ENCODE measurements at places on chromosomes 7 and 10. TPM values are rescaled to one million over a fixed set of nuclear protein-coding genes. Genes with fewer than 3 reads are reported as not detected.

Gene TSPAN12
- 1.3 TPM for total RNA-seq

Gene LRRC17
- 0.26 TPM for total RNA-seq

Gene PRKCQ
- total RNA-seq: 0.88 TPM

Gene PIP
- not detected for total RNA-seq

Gene PGAM2
- total RNA-seq: 1.6 TPM

DNA sequence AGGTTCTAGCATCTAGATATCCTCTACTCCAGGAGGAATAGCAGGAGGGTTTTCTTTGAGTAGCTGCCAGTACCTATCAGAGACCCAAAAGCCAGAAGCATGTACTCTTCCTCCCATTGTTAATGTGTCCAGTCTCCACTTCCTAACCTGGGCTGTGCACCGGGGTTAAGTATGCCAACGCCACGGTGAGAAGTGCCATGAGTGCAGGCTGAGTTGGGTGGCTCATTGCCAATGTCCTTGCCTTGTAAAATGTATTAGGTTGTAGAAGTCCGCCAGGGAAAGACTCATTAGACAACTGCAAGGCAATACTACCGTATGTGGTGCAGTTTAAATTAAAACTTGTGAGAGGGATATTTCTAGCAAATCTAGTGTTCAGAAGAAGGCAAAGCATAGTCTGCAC lies 55.0 kb upstream of the PRR15 start:
- no peaks in the 10 kb centered on the region for H3K36me3 ChIP-seq
- H3K27me3 ChIP-seq: no peaks in the 10 kb centered on the region
- DNase-seq: no peak
- H3K4me1 ChIP-seq: no peaks in the 10 kb centered on the region

GRCh38 chr10:65423043-65423442 lies 1502.8 kb upstream of the LRRTM3 start:
- no peaks in the 10 kb centered on the region for H3K36me3 ChIP-seq
- H3K27me3 ChIP-seq: no peaks in the 10 kb centered on the region
- H3K4me3 ChIP-seq: no peak overlapping the region
- H3K27ac ChIP-seq: no peak overlapping the region
- no peaks in the 10 kb centered on the region for H3K4me1 ChIP-seq
- no peak for DNase-seq

- H3K27me3 ChIP-seq: no peaks in the 10 kb centered on the region
- no peak overlapping the region for H3K4me3 ChIP-seq
- no peaks in the 10 kb centered on the region for H3K36me3 ChIP-seq
- no peak overlapping the region for H3K27ac ChIP-seq
- no peaks in the 10 kb centered on the region for H3K4me1 ChIP-seq
- DNase-seq: no peak
These were observed 53.3 kb downstream of the WIPF3 start for GRCh38 chr7:29859524-29860185.

DNA sequence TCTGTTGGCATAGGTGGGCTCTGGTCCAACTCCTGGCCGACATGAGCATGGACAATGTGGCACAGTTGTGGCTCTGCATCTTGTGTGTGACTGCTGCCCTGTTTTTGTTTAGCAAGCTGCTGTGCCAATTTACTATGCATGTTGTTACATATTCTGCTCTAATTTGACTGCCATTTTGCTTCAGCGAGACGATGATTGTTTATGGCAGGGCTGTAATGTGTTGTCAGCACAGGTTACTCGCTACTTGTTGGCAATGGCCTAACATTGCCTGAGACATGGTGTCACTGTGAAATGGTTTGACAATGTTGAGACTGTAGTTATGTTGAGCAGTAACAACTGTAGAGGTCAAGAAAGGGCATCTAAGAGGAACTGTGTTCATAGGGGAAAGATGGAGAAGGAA lies 659.6 kb downstream of the AUTS2 start:
- H3K4me1 ChIP-seq: peaks cover 9% of the 10 kb centered on the region
- DNase-seq: no peak
- H3K4me3 ChIP-seq: no peak overlapping the region

DNA sequence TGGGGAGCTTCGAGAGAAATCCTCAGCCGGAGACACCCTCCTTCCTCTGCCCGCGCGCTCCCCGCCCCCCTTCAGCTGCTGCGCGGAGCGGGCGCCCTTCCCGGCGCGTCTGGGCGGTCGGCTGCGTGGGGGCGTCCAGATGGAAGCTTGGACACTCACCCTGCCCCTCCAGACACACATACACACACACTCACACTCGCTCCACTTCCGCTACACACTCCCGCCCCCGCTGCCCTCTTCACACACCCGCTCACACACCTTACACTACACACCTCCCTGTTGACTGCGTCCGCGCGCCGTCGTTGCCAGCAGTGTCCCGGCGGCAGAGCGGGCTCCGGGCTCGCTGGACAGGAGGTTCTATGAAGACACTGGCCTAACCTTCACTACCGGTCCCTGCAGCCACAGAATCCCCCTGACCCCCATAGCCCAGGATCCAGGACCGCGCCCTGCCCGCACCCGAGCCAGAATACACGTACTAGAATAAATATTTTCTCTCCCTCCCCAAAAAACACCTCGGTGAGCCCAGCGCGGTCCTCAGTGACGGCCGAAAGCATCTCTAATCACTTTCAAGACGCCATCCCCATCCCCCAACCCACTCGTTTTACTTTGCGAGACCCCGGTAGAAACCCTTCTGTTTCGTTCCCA lies 1.1 kb upstream of the EGR2 start:
- peaks cover 4% of the 10 kb centered on the region for H3K27me3 ChIP-seq
- peaks cover 31% of the 10 kb centered on the region for H3K4me1 ChIP-seq
- H3K4me3 ChIP-seq: peak overlapping the region; percentile 71
- peak overlapping the region; percentile 81 for H3K27ac ChIP-seq
- DNase-seq: peak; percentile 6

GRCh38 chr10:88835910-88836221 lies 15.8 kb downstream of the ANKRD22 start:
- DNase-seq: no peak
- peaks cover under 1% of the 10 kb centered on the region for H3K36me3 ChIP-seq
- H3K27me3 ChIP-seq: no peaks in the 10 kb centered on the region
- no peak overlapping the region for H3K4me3 ChIP-seq
- H3K4me1 ChIP-seq: peaks cover 60% of the 10 kb centered on the region
- H3K27ac ChIP-seq: no peak overlapping the region

GRCh38 chr7:28768577-28769147 lies 189.5 kb downstream of the TRIL start:
- H3K27ac ChIP-seq: no peak overlapping the region
- no peak overlapping the region for H3K4me3 ChIP-seq
- H3K4me1 ChIP-seq: peaks cover 6% of the 10 kb centered on the region
- no peak for DNase-seq

DNA sequence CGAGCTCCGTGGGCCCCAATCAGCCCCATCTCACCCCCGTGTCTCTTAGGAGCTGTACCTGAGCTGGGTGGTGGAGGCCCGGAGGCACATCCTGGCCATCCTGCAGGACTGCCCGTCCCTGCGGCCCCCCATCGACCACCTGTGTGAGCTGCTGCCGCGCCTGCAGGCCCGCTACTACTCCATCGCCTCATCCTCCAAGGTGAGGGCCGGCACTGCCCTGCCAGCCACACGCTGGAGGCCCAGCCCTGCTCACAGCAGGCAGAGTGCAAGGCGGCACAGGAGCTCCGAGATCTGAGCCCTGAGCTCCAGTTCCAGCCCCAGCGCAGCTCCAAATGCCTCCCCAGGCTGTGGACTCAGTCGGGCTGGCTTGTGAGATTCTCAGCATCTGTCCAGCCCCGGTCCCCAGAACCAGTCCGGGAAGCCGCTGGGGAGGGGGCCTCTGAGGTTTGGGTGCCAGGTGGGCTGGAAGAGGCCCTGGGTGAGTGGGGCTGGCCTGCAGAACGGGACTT lies 9.3 kb downstream of the TMEM120A start:
- H3K27ac ChIP-seq: no peak overlapping the region
- H3K36me3 ChIP-seq: peaks cover 83% of the 10 kb centered on the region
- H3K4me1 ChIP-seq: peaks cover 40% of the 10 kb centered on the region

DNA sequence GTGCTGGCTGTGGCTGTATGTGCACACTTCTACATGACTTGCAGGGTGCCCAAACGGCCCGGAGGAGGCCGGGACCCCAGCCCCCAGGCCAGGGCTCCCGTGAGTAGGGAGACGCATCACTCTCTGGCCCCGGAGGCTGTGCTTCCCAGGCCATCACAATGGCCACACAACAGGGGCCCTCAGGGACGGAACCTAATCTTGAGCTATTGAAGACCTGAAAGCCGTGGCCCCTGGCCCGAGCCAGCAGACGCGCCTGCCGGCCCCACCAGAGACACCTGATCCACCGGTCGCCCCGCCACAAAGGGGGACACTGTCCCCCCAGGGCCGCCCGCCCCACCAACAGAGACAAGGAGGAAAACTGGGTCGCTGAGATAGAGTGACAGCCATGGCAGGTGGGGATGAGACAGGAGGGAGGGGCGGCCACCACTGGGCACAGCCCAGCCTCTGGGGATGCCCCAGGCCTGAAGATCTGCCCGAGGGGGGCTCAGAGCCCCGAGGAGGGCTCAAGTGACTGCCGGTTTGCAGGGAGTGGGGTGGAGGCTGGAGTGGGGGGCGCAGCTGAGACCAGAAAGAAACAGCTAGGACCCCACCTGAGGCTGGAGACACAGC lies 10.2 kb upstream of the LFNG start:
- H3K27ac ChIP-seq: peak overlapping the region; percentile 86
- H3K27me3 ChIP-seq: peaks cover 94% of the 10 kb centered on the region
- no peak overlapping the region for H3K4me3 ChIP-seq
- no peaks in the 10 kb centered on the region for H3K36me3 ChIP-seq
- DNase-seq: no peak

DNA sequence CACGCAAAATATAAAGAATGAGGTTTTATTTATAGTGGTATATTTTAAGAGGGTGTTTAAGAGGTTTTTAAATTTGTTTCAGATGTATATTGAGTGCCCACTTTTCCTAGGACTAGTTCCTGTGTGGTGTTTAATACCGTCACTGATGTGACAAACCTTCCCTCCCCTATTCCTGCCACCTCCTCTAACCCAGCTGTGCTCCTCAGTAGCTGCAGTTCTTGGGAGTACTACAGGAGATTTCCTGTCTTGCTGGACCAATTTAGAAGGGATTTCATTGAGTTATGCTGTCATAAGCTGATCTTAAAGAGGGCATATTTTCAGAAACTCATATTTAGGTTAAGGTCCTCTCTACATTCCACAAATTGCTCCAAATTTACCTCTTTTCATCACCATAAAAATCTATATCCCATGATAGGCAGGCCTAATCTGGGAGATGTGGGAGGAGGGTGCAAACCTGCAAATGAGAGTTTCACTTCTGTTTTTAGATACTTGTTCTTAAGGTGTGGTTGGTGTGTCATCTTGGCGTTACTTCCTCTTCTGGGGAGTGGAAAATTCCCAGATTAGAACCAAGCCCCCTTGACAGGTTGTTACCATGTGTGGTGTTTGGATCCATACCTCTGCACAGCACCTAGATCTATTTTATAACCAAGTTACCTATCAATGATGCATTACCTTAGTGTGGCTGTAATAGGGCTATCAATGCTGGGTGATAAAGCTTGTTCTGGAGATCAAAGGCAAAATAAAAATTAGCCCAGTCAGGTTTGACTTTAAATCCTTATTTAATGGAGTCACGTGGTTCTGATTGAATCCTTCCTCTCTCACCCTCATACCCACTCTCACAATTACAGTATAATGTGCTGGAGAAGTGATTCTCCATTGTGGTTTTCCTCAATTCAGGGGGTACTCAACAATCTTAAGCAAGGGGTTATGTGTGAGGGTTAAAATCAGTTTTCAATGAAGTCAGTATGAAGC lies 141.1 kb downstream of the CDK14 start:
- H3K4me3 ChIP-seq: no peak overlapping the region
- H3K4me1 ChIP-seq: no peaks in the 10 kb centered on the region

DNA sequence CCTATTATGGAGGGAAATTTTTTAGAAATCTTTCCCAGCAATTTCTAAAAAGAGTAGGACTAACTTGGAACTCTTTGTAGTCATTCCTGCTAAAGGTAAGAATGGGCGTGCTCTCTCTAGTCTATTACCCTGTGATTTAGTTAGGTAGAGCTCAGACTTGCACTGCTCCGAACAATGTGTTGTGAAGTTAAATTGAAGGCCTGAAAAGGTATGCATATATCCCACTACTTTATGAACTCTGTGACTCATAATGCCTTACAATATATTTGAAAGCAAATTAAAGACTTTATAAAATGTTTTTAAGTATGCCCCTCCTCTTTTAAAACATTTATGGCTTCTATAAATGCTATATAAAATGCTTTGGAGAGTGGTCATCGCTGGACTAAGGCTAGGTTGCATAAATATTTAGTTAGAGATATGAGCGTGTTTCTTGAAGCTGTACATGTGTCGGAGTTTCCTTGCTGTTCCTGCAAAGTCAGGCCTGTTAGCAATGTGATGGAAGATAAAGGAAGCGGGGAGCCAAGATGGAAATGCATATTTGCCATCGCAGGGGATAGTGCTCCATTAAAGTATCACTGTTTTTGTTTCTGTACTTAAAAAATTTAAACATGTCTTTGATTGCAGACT lies 761.4 kb downstream of the LRMDA start:
- no peak for DNase-seq
- H3K4me3 ChIP-seq: no peak overlapping the region
- H3K36me3 ChIP-seq: no peaks in the 10 kb centered on the region
- H3K27ac ChIP-seq: no peak overlapping the region
- no peaks in the 10 kb centered on the region for H3K27me3 ChIP-seq

Data from esophagus squamous epithelium (tissue), 5 donors.